ENCODE measurements at places on chromosomes 5 and 9.

DNA sequence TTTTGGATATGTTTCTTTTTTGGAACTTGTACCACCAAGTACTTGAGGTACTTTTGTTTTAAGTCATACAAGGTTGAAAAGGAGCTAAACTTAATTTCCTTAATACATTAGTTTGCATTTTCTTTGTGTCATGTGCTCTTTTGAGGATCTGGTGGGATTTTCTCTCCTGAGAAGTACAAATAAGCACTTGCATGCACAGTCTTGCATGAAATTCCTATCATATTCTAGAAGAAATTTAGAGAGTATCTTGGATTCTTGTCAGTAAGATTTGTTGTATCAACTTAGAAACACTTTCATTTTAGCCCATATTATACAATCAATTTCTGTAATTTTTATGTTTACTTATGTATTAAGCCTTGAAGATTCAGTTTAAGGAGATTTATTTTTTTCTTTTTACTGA lies 64.9 kb downstream of the CCNH start:
- no peak for DNase-seq

GRCh38 chr9:107142896-107143603 lies 140.0 kb upstream of the RAD23B start:
- DNase-seq: no peak

- DNase-seq: no peak
Measured at GRCh38 chr9:87950765-87951488, 23.4 kb downstream of the CDK20 start.

- DNase-seq: no peak
Measured at GRCh38 chr5:109192555-109193281, 217.1 kb downstream of the PJA2 start.

DNA sequence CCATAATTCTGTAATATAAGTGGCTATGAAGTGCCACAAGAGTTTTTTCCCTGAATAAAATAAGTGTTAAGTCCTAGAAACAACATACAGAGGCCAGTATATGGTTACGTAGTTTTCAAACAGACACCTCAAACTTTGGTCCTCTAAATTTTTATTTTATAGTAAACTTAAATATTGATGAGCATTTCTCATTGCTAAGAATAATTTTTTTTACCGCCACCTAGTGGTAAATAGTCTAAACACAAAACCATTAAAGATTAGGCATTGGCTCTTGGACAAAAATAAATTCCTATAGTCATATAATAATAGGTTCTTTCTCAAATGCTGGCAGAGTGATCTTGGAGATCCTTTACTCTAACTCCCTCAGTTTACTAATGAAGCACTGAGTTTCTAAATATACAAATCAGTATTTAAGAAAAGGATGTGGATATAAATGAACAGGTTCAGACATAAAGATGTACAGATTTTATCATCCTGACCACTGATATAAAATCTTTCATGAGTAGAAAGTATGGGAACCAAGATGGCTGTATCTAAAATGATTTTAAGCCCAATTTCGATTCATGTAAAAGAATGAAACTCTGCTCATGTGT lies 136.2 kb downstream of the FANCC start:
- no peak for DNase-seq

- DNase-seq: no peak
Measured at GRCh38 chr5:139910901-139911300, 115.3 kb downstream of the PSD2 start.

- DNase-seq: no peak
Measured at GRCh38 chr5:111602817-111603445, 90.6 kb upstream of the STARD4 start.

DNA sequence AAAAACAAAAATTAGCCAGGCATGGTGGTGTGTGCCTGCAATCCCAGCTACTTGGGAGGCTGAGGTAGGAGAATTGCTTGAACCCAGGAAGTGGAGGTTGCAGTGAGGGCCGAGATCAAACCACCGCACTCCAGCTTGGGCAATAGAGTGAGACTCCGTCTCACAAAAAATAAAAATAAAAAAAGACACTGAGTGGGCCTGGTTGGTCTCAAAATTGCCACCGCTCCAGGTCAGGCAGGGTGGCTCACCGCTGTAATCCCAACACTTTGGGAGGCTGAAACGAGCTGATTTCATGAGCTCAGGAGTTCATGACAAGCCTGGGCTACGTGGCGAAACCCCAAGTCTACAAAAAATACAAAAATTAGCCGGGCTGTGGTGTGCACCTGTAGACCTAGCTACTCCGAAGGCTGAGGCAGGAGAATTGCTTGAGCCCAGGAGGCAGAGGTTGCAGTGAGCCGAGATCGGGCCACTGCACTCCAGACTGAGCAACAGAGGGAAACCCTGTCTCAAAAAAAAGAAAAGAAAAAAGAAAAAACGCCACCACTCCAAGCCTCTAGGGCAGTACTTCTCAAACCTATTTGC lies 1.8 kb downstream of the STK10 start:
- no peak for DNase-seq

DNA sequence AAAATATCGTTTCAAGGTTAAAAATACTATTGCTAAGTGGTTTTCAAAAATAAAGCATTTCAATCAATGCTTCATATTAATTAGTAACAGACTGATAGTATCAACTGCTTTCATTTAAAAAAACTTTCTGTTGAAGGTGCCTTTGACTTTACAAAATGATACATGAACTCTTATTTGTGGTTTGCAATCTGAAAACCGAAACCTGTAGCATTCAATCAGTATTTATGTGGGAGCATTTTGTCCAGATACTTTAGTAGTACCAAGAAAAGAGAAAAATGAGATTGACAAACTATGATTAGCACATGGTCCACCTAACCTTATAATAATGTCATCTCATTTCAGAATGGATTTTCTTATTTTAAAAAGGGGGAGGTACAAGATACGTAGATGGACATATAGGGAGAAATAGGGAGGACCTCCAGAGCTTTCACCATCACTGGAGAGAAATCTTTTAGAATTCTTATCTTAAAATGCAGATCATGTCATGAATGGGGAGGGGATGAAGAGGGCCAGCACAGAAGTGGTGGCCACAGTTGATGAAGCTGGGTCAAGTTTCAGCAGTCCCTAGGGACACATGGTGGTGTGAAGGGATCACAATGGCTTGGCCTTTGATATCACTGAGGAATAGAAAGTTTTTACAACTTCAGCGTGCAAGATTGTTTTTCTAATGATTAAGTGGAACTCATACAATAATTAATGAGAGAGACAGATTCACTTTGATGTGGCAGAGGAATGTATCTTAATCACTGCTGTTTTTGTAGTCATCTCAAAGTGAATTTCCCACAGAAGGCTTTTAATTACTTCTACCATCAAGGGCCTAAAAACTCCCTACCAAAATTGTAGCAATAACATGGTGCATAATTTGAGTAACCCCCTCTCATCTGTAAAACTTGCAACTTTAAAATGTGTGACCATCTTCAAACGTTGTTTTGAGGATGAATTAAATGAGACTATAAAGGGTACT lies 322.3 kb upstream of the EDIL3 start:
- no peak for DNase-seq

GRCh38 chr9:121581786-121582600 lies 69.4 kb upstream of the DAB2IP start:
- no peak for DNase-seq

- DNase-seq: peak; percentile 73
Measured at GRCh38 chr9:91193658-91194391, 167.9 kb downstream of the AUH start.

DNA sequence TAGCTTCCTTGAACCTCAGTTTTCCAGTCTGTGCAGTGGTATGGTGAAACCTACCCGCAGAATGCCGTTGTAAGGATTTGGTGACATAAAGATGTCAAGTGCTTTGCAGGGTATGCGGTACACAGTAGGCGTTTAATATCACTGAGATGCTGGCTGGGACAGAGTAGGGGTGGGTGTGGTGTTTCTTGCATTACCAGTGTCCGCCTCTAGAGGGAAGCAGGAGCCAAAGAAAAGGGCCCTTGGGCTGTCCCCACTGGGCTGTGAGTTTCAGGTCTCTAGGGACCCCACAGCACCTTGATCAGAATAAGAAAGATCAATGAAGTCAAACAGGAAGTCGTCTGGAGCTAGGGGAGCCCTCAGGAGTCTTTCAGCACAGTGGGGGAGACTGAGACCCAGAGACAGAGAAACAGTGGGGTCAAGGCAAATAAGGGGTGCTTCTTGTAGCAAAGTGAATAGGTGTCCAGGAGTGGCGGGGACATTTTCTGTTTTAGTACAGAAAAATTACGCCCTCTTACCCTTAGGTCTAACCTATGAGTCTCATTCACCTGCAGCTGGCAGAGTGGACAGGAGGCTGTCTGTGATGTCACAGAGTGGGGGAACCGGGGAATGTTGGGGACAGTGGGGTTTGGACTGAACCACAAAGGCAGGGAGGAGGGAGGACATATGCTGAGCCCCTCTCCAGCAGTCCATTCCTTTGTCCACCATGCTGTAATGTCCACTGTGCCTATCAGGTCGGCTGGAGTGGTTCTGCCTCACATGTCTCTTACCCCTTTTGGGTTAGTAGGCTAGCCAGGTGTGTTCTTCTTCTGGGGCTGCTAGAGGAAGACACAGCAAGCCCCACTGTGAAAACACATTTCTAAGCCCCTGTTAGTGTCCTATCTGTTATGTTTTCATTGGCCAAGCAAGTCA lies 4.7 kb upstream of the TEX53 start:
- DNase-seq: no peak

GRCh38 chr5:69531406-69531801 lies 28.6 kb upstream of the GTF2H2C start:
- DNase-seq: no peak

DNA sequence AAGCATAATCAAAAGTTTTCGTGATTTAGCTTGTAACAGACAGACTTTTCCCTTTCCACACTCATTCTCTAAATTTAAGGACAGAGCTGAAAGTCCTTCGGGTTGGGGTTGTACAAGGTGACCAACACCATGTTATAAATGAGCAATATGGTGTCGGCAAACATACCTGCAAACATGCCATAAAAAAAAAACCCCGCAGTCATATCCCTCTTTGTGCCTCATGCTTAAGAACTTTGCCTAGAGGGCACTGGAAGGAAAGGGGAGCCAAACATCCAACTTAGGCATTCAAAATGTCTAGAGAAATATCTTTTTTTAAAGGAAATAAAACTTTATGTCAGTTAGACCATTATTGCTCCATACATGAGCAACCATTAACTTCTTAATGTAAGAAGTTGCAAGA lies 73.2 kb downstream of the TLE1 start:
- no peak for DNase-seq

DNA sequence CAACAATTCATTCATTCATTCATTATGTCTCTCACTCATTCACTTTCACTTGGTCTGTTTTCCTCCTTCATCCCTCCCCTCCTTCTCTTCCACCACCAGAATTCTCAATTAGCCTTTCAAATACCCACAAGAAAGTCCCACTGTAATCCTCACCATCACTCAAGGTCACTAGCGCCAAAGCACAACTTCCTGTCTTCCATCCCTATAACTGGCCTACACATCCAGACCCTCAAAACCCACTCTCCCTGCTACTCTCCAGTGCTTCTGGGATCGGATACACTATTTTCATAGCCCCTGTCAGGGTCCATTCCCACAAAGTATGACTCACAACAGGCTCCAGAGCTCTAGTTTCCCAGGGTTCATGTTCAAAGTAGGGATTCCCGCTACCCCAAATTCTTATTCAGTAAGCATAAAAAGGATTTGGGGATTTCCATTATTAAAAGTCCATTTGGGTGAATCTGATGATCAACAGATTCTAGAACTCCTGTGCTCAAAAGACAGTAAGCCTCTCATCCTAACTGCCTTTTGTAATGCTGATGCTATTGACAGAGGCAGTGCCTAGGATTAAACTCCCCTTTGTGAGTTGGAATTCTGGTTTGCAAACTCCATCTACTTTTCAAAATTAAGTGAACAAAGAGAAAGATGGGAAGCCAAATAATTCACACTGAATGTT lies 250.9 kb downstream of the SEMA5A start:
- no peak for DNase-seq

- DNase-seq: no peak
Measured at GRCh38 chr5:148830211-148830610, 3.8 kb downstream of the ADRB2 start.

DNA sequence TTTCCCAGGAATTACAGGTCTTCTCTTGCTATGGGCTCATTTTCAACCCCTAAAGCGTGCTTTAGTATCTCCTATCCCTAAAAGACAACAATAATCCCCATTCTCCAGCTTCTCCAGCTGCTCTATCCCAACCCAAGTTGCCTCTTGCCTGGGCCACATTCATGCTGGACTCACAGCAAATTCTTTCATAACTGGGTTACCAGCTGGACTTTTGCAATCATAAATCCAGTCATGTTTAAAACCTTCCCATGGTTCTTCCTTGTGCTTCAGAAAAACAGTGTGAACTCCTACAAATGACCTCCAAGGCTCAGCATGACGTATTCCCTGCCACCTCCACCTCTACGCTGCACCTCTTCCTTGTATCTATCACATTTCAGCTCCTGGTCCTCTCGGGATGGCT lies 346.9 kb downstream of the GADD45G start:
- no peak for DNase-seq

DNA sequence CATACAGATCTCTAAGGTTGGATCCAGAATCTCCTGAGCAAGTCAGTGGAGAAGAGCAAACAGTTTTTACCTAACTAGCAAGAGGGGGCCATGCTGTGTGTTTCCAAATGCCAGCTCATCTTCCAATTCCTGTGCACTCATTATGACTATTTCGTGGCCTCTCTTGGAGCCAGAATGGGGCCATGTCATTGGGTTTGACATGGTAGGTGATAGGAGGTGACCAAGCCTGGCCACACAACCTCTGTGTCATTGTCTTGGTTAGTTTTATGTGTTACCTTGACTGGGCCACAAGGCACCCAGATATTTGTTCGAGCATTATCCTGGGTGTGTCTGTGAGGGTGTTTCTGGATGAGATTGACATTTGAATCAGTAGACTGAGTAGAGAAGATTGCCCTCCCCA lies 206.2 kb downstream of the HSPA4 start:
- DNase-seq: no peak

- no peak for DNase-seq
Measured at GRCh38 chr5:138653502-138653901, 78.3 kb upstream of the HSPA9 start.

GRCh38 chr9:121560921-121561320 lies 61.3 kb upstream of the GGTA1 start:
- DNase-seq: no peak

DNA sequence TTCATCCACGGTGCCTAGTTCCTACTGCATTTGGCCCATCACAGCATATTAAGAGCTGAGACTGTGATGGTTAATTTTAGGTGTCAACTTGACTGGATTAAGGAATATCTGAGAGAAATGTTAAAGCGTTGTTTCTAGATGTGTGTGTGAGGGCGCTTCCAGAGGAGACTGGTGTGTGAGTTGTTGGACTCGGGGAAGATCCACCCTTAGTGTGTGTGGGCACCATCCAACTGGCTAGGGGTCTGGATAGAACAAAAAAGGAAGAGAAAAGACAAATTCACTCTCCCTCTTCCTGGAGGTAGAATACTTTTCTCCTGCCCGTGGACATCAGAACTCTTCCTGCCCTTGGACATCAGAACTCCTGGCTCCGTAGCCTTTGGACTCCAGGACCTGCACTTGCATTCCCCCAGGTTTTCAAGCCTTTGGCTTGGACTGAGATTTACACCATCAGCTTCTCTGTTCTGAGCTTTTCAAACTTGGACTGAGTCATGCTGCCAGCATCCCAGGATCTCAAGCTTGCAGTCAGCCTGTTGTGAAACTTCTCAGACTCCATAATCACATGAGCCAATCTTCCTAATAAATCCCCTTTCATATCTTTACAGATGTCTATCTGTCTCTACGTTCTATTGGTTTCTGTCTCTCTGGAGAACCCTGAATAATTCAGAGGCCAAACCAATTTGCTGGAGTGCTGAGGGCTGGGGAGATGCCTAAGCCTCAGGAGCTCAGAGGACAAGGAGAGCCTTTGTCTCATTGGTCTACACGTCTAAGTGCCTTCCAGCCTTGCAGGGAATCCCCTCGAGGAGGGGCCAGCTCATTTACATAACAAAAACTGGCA lies 164.5 kb downstream of the DCP2 start:
- peak; percentile 79 for DNase-seq

Data from fibroblast of skin of left biceps (primary cell).